ENCODE measurements at places on chromosomes 6 and 20.

DNA sequence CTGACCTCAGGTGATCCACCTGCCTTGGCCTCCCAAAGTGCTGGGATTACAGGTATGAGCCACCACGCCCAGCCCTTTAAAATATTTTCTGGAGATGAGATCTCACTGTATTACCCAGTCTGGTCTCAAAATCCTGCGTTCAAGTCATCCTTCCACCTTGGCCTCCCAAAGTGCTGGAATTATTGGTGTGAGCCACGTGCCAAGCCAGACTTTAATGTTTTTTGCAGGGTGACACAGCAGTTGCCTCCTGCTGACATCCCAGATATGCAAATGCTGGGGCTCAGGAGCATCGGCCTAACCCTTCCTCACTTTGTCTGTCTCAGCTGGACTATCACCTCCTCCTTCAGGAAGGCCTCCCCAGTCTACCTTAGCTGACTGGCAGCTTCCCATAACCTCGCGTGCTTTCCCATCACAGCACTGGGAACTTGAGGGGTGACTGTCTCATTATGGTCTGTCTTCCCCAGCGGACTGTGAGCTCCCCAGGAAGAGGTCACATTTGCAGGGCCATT is 14.3 kb upstream of the ID1 start:
- no peak for DNase-seq

DNA sequence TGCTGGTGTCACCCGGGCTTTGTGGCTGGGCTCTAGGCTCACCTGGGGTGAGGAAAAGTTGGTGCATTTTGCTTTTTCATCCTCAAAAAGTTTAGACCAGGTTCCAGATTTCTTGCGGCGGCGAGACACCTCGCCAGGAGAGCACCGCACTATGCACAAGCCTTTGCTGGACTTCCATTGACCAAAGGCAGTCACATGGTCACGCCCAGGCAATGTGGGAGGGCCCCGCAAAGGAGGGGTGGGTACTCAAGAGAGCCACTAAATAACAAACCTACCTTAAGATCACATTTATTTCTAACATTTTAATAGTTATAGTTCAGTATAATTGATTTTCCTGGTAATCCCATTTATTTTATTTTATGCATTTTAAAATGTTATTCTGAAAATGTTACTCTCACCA is 3.0 kb upstream of the KIF16B start:
- DNase-seq = no peak

DNA sequence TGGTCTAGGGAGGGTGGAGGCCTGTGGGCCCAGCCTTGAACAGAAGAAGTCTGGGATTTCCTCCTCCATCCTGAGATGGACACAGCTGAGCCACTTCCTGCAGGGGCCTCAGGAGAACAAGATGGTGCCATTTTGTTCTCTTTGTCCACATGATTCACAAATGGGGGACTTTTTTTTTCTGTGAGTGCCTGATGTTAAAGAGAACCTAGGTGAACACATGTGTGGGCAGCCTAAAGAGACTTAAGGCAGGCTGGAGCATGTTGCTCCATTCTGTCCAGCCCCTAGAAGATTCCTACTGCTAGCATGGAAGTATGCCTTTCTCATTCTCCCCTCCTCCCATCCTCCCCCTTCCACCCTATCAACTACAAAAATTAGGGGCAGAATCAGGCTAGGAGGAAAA is 49.3 kb upstream of the KIF16B start:
- DNase-seq = no peak

- no peak for DNase-seq
These were observed 13.5 kb downstream of the EEF1E1 start for GRCh38 chr6:8088886-8089285.

DNA sequence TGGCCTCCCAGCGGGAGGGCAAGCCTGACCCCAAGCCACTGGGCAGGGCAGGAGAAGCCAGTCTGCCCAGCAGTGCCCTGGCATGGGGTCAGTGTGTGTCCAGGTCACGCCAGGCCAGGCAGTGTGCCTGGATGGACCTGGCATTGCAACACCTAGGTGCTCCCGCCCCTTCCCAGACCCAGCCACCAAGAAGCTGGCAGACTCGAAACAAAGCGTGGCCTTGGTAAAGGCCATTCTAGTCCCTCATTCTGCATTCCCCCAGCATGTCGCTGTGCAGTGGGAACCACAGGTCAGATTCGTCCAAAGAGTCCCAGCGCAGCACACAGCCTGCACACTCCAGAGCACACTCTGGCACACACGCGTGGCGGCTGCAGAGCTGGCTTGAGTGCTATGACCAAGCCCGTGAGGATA is 19.3 kb upstream of the APMAP start:
- DNase-seq = no peak

GRCh38 chr6:144993870-144994269 is 708.7 kb downstream of the UTRN start:
- no peak for DNase-seq
